T-helper 1 cell (primary cell): ENCODE measurements at places on chromosomes 13 and 19.

- DNase-seq = no peak
Observed at GRCh38 chr19:32220951-32221350, 124.5 kb upstream of the ZNF507 start.

GRCh38 chr13:75318138-75318833, 163.7 kb downstream of the TBC1D4 start:
- no peak for DNase-seq

GRCh38 chr13:29486551-29486950, 108.9 kb downstream of the SLC7A1 start:
- DNase-seq = no peak

- DNase-seq = no peak
Observed at GRCh38 chr13:109093998-109094397, 464.6 kb downstream of the MYO16 start.

DNA sequence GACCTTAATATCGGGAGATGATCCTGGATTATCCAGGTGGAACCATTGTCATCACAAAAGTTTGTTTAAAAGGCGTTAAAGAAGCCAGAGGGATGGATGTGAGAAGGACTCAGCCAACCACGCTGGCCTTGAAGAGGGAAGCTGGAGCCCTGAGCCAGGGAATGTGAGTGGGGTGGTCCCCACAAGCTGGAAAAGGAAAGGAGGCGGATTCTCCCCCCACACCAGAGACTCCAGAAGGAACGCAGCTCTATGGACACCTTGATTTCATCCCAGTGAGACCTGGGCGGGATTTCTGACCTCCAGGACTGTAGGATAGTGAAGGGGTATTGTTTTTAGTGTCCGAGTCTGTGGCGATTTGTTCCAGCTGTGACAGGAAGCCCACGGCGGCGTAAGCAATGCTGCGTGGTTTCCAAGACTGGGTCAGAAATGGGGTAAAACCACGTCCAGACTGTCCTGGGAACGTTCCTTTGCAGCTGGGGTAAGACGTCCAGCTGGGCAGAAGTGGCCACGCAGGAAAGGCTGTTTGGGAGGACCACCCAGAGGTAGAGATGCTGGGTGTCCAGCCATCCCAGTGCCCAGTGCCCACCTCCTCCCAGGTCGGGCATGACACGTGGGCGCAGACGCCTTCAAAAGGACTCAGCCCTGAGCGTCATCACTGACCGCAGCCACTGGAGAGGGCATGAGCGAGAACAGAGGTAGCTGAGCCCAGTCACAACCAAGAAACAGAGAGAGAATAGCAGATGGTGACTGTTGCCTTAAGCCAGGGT, 125.4 kb upstream of the USP29 start:
- no peak for DNase-seq

DNA sequence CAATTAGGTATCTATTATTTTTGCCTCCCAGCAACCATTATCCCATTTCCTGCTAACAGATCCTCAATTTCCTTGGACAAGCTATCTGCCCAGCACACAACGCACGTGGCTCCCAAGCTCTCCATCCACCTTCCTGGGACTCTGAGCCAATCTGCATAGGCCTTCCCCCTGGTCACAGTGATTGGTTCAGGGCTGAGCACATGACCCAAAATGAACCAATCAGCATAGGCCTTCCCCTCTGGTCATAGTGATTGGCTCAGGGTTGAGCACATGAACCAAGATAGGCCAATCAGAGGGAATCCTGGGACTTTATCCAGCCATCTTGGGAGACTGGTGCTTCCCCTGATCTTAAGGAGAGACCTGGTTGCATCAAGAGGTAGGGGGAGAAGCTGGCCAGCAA, 5.8 kb downstream of the CPAMD8 start:
- DNase-seq = no peak

GRCh38 chr13:83881140-83881684, 1.1 kb downstream of the SLITRK1 start:
- no peak for DNase-seq

- no peak for DNase-seq
Observed at GRCh38 chr13:111846391-111847159, 220.4 kb upstream of the SOX1 start.

DNA sequence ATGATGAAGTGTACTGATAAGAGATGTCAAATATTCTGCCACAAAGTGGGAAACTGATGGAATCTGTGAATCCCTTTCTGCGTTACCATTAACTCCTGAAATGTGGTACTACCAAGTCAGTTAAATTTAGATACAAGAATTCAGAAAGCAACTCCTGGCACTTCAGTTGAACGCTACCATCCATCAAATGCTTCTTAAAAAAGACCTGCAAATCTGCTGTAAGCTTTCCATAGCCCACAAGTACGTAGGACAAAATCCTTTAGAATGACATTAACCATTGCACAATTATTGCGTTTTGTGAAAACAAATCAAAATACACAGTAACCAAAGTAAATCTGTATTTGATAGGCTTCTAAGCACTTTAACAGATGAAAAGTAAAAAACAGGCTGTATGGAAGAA, 5.4 kb downstream of the SMAD9 start:
- no peak for DNase-seq

GRCh38 chr19:21256722-21257121, 72.5 kb downstream of the ZNF708 start:
- DNase-seq = no peak
